Activated T-cell treated with anti-CD3 and anti-CD28 coated beads, Interleukin-2, amount 50 U/mL, for 48 hours (primary cell): ENCODE measurements at places on chromosomes 5 and 9.

- no peak for DNase-seq
These were observed 7.8 kb upstream of the ANP32B start for GRCh38 chr9:97975376-97975775.

DNA sequence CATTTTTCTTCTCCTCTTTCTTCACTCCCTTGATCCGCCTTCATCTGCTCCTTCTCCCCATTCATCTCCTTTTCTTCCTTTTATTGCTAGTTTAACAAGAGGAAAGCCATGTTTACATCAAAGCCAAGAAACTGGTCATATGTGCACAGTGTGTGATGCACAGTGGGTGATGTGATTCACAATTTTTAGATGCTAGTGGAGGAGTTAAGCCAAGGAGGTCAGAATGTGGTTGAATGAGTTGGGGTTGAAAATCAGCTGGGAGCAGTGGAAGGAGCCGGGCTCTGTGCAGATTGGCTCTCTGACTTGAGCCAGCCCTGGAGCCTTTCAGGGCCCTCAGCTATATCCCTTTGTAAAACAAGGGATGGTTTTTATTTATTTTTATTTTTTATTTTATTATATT lies 7.3 kb downstream of the ACER2 start:
- no peak for DNase-seq

DNA sequence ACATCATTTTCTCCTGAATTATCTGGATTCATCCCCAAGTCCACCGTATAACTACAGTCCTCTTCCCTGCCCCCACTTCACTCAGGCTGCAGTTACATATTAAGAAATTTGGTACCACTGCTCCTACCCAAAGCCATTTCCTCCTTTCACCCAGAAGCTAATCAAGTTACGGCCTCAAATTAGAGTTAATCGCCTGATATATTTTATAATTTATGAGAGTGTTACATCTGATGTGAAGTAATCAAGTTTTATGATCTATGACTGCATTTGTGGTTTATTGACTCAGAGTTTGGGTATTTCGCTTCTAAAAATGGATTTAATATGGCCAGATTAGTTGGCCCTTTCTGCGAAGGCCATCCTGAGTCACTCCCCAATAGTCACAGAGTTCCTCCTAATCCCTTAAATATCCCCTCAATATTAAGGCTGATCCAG lies 223.6 kb upstream of the KIF2A start:
- no peak for DNase-seq

DNA sequence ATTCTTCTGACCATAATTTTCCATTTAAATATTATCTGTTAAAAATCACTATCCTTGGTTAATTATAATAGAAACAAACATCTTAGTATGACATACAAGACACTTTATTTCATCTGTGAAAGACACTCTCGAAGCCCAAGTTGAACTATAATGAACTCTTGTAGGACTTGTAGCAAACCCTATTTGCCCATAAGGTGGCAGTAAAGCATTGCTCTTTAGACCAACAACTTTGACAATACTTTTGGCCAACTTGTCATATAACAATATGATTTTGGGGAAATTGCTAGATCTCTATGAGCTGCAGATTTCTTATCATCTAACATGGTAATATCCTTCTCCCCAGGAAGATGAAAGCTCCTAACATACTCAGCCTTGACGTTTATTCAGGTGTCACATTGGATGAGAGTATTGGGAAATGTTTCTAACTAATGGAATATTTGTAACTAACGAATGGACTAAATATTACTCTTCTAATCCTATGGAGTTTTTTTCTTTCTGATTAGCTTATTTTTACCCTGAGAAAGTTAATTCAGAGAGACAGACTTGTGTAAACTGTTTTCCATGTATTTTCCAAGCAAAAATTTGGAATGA lies 11.0 kb downstream of the SPINK14 start:
- DNase-seq, result no peak

- DNase-seq, result no peak
These were observed 2.1 kb downstream of the ZNF608 start for GRCh38 chr5:124744170-124744971.

- no peak for DNase-seq
These were observed 103.2 kb downstream of the MACROH2A1 start for GRCh38 chr5:135295852-135296251.

DNA sequence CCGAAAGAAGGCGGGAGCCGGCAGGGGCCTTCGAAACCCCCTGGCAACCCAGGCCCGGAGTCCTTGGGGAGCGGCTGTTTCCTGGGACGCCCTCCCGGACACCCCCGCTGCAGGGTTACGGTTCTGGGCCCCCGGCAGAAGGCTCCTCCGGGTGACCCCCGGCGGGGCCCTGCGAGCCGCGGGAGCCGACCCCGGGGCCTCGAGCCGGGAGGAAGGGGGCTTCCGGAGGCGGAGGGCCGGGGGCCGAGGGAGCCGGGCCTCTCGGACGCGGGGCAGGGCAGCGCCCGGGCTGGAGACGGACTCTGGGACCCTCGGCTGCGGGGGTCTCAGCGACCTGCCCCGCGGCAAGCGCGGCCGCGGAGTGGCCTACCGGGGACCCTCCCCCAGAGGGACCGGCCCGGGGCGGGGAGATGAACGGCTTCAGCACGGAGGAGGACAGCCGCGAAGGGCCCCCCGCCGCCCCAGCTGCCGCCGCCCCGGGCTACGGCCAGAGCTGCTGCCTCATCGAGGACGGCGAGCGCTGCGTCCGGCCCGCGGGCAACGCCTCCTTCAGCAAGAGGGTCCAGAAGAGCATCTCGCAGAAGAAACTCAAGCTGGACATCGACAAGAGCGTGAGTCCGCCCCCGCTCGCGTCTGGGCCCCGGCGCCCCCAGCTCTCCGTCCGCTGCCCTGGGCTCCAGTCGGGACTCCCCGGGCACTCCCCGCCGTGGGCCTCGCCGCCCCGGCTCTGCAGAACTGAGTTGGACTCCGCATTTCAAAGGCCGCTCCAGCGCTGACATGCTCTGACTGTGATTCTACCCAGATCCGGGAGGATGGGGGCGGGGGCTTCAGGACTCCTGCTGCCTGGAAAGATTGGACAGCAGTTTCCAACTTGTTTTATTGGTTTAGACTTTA lies 645 bp downstream of the SAP30L start:
- peak; percentile 68 for DNase-seq

DNA sequence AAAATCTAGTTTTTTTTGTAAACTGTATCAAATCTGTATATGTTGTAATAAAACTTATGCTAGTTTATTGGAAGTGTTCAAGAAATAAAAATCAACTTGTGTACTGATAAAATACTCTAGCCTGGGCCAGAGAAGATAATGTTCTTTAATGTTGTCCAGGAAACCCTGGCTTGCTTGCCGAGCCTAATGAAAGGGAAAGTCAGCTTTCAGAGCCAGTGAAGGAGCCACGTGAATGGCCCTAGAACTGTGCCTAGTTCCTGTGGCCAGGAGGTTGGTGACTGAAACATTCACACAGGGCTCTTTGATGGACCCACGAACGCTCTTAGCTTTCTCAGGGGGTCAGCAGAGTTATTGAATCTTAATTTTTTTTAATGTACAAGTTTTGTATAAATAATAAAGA lies 24.3 kb downstream of the HMGCR start:
- DNase-seq, result no peak

- DNase-seq, result no peak
These were observed 103.6 kb downstream of the CCDC192 start for GRCh38 chr5:127806776-127807175.

GRCh38 chr9:131459056-131459455 lies 43.7 kb upstream of the POMT1 start:
- DNase-seq, result no peak

DNA sequence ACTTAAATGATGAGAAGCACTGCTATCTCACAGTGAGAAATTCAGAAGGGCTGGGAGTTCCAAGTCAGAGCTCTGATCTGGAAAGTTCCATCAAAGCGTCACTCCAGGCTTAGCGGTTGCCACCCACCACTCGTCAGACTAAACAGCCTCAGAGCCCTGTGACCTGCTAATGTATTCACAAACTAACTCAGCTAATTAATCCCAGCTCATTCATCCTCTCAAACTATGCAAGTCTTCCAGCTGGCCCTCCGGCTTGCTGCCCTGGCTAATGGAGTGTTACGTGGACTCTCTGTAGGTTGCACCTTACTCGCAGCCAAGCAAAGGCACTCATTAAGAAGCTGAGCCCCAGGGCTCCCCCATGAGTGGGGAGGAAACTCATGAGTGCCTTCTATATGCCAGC lies 82.2 kb upstream of the GABRP start:
- no peak for DNase-seq

GRCh38 chr5:176817369-176817840 lies 7.0 kb downstream of the UNC5A start:
- no peak for DNase-seq
